ENCODE measurements at places on chromosomes 3 and 15.

GRCh38 chr15:77180270-77180669, 109.4 kb upstream of the TSPAN3 start:
- DNase-seq = no peak

- DNase-seq = no peak
Observed at GRCh38 chr15:62779036-62779770, 263.3 kb upstream of the TPM1 start.

DNA sequence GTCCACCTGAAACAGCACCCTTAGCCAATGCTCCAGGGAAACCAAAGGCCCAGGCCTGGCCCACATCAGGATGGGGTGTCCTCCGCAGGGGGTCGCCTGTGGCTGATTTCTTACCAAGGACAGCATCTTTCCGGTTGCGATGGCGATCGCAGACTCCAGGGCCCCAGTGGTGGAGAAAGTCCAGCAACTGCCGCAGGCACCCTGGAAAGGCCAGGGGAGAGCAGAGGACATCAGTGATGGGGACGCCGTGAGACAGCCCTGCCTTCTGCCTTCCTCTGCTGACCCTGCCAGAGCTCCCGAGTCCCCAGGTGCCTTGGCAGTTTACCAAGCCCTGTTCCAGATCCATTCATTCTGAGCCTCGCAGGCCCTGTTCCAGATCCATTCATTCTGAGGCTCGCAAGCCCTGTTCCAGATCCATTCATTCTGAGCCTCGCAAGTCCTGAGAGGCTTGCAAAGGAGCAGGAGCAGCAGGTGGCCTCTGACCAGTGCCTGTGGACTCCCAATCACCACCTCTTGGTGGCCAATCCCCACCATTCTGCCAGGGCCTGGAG, 12.5 kb downstream of the CTSH start:
- DNase-seq = no peak

GRCh38 chr3:127698691-127699415, 26.1 kb downstream of the ABTB1 start:
- no peak for DNase-seq

- DNase-seq = no peak
Observed at GRCh38 chr15:64246364-64247189, 83.8 kb upstream of the PPIB start.

DNA sequence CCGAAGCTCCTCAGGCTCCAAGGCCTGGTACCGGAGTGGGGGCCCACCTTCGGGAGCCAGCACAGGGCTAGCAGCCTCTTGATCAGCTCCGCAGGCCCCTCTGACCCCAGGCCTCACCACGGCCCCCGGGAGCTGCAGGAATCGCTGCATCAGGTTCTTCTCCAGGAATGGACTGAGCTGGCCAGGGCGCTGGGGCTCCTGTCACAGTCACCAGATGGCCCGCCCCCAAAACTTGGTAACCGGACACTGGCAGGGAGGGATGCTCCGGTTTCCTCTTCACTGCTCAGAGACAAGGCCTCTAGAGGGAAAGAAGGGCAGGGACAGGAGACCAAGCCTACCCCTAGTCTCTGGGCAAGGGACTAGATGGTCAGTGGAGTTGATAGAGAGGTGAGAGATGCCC, 9.9 kb downstream of the AP3B2 start:
- no peak for DNase-seq

GRCh38 chr3:157388976-157389375, 47.7 kb upstream of the PTX3 start:
- DNase-seq = no peak

DNA sequence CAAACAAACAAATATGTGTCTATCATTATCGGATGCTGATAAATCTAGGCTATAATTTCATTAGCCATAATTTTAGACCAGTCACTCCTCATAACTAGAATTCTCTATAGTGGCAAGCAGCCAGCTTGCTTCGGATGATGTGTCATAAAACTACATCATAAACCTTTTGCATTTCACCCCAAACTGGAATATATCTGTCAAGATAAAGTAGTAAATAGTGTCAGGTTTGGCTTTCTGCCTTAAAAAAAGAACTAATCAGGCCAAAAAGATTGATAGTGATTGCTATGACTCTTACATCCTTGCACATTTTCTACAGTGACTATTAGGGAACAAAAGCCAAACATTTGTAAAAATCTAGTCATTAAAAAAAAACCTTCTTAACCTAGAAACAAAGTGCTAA, 51.0 kb downstream of the DPPA2 start:
- no peak for DNase-seq

GRCh38 chr15:30984542-30984941, 6.9 kb downstream of the MTMR10 start:
- DNase-seq = no peak

DNA sequence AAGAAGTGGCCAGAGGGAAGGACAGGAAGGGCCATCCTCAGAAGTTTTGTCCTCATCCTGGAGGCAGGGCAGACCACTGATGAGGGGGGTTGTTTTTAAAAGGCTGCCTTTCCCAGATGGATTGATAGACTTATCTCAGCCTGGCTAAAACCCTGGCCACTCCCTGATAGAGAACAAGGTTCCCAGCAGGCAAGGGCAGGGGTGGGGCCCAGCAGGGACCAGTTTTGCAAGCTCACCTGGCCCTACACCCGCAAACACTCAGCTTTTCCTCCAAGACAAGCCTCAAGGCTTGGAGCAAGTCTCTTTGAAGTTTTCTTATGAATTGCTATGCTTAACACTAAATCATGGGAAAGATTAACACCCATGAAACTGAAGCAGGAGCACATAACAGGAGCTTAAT, 9.1 kb downstream of the LIPC start:
- no peak for DNase-seq

- no peak for DNase-seq
Observed at GRCh38 chr15:72923289-72923688, 129.0 kb upstream of the NEO1 start.

DNA sequence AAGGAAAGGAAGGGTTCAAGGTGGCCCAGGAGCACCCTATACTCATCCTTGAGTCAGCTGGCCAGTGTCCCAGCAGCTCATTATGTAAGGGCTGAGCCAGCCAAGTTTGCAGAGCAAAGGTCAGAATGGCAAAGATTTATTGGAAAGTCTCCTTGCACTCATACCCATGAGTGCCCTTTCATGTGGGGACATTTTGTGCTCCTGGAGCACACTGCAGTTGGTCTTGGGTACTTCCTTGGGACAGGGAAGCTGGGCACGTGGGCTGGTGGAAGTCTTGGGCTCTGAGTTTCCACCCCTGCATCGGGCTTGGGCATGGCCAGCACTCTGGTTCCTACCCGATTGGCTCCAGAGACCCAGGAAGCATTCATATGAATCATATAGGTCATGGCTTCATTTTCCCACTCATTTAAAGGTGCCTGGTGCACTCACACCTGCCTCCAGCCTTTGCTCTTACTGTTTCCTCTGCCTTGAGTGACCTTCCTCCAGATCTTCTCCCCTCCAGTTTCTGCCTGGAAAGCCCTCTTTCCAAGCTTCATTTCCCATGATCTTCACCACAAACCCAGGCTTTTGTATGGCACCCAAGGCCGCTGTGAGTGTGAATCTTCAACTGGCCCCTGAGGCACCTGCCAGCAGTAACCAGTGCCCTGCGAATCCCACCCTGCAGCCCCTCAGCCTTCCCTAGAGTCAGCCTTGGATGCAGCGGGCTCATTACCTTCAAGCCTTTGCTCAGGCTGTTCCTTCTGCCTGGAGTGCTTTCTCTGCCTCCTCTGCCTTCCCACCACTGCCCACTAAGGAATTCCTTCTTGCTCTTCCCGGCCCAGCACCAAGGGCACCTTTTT, 10.5 kb upstream of the PRKCD start:
- DNase-seq = no peak

GRCh38 chr3:177147790-177148189, 49.5 kb downstream of the TBL1XR1 start:
- DNase-seq = no peak

GRCh38 chr3:193841581-193841980, 248.6 kb downstream of the OPA1 start:
- DNase-seq = no peak

DNA sequence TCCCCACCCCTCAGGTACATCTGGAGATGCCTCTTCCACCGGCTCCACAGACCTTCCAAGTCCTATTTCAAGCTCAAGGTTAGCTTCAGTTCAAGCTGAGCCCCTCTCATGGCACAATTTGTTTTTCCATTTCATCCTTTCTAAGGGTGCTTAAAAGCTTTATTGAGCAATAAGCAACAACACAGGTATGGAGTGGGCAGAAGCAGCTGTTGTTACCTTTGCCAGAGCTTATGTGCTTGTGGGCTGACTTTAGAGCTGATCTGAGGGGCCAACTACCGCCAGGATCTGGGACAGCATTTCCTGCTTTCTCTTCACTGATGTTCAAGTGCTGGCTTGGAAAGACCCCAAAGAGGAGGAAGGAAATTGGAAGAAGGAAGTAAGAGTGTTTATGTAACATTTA, 140.0 kb upstream of the KLHL25 start:
- no peak for DNase-seq

DNA sequence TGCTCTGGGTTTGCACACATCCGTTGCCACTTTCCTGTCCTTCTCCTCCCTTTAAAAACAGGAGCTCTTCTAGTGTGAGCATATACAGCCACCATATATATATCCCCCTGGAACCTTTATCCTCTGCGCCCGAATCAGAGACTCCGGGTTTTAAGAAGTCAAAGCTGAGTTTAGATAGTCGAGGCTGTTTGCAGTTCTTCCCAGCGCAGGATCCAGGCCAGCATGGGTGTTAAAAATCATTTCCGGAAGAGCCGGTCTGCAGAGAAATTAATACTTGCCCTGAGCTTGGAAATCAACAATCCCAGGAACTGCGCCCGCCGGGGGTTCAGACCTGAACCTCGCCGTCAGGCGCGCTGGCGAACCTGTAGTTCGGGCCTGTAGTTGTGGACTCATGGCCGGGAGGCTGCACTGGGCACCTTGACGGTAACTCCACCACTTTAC, 2.3 kb downstream of the SHOX2 start:
- DNase-seq = no peak

- DNase-seq = no peak
Observed at GRCh38 chr3:97257942-97258697, 443.7 kb downstream of the EPHA6 start.

- DNase-seq = no peak
Observed at GRCh38 chr3:110199588-110199943, 862.2 kb upstream of the DPPA4 start.

DNA sequence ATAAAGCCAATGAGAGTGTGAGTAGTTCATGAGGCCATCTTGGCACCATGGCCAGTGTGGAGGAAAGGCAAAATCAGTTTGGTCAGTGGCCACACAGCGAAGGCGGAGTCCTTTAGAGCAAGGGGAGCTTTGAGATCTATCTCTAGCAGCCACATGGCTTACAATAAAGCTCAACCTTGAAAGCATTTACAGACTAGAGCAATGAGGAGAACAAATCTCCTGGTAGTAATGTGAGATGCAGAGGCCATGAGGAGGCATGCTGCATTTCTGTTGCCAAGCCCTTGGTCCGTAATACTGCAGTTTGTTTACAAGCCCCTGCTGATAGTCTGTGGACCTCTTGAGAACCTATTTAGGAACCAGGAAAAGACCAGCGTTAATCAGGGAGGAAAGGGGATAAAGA, 381.5 kb upstream of the C2CD4B start:
- no peak for DNase-seq

- DNase-seq = no peak
Observed at GRCh38 chr15:81492969-81493645, 119.1 kb upstream of the TMC3 start.

GRCh38 chr3:197258168-197258755, 40.1 kb downstream of the DLG1 start:
- no peak for DNase-seq

- no peak for DNase-seq
Observed at GRCh38 chr3:104436506-104436905, 930.2 kb upstream of the ALCAM start.

DNA sequence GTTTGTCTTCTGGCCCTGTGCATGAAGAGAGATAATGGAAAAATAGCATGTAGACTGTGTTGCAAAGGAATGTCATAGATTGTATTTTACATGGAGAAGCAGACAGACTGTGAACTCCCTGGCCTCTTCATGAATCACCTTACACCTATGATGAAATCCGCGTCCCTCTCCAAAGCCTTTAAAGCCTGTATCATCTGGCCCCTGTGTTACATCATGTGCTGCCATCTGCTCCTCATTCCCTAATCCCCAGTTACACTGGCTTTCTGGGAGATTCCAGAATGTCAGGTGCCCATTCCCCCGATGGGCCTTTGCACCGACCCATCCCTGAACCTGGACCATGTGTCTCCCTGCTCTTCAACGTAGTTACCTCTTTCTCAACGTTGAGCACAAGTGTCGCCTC, 190.8 kb downstream of the ADAMTSL3 start:
- DNase-seq = no peak

- DNase-seq = no peak
Observed at GRCh38 chr3:21705769-21706168, 45.2 kb downstream of the ZNF385D start.

DNA sequence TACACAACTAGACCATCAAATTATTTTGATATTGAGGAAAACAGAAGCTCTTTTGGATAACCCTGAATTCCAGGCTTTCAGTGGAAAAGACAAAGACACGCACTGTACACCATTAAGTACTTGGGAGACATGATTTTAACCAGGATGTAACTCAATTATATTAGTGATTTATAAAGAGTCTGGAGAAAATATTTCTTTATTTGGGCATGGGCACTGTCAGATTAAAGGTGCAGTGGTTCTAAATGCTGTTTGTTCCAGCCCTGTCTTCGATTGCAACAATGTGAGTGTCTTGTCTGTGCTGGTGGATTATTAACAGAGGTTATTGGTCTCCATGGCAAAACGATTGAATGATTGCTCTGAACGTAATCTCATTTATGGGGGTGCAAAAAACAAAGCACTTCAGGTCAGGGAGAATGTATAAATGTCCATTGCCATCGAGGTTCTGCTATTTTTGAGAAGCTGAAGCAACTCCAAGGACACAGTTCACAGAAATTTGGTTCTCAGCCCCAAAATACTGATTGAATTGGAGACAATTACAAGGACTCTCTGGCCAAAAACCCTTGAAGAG, at the start of gene TM4SF4:
Gene TM4SF4, plus strand, starts transcription at position 448 of the 568 bp plus-strand sequence. CDS start 181 bp downstream, outside the sequence.
- DNase-seq = no peak

GRCh38 chr3:48966876-48967361, 23.1 kb upstream of the P4HTM start:
- DNase-seq = no peak

DNA sequence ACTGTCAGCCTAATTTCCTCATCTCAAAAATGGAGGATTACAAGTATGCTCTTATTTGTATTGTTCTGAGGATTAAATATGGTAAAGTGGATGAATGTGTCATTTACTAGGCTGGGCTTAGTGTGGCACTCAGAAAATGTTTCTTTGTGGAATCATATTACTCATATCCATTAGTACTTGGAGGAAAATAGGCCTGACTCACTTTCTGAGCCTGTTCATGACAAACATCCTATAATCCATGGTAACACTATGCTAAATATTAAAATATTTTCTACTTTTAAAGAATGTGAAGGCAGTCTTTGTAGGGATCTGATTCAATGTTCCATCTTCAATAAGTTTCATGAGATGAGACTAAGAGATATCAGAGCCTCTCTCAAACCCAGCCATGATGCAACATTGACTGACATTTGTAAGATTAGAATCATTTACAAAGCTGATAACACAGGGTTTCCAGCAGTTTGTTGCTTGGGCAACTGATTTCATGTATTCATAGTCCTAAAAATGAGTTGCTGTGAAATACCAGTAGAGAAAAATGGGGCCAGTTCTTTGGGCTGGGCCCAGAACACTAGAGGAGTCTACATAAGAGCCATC, 1048.5 kb downstream of the NTRK3 start:
- no peak for DNase-seq

Data from cortex of kidney (tissue), 1 donor.